ENCODE measurements at places on chromosomes 3 and 15.
A peak's percentile ranks its signal among the peaks of the same experiment; 100 is the strongest.

DNA sequence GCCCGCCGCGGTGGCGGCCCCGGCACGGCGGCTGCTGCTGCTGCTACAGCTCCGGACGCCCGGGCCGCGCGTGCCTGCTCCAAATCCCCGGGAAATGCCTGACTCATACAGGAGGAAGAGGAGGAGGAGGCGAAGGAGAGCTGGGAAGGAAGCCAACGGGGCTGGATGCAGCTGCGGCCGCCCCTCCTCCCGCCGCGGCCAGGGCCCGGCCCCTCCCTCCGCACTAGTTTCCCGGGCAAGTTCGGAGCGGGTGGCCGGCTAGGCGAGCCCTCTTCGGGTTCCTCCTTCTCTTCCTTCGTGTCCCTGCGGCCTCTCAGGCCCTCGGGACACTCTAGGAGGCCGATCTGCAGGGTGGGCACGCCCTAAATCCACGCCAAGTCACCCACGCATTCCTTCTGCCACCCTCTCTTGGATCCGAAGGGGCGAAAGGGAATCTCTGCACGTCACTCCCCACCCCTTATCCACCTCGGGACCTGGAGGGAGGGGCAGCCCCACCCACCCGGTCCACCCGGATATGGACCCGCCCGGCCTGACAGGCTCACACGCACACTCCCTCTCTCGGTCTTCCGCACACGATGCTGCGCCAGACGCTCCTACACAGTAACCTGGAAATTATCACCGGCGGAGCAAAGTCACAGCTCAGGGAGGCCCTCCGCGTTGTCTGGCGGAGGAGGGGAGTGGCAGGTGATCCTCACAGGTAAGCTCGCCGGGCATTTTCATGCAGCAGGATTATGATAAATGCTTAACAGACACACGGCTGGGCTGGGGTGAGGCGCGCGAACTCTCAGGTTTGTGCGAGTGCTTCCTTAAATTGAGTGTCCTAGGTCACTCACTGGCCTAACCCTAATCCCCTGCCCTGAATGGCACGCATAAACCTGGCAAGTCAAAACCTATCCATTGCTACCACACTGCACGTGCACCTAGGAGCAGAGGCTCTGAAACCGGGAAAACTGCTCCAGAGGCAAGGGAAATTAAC, at the start of the genes OSBPL10 and ZNF860:
OSBPL10 (minus strand) TSS at position 57 of the 976 bp plus-strand sequence. CDS start 83 bp downstream, outside the sequence.
ZNF860 (plus strand) TSS at position 545 of the 976 bp plus-strand sequence. CDS start 7,330 bp downstream, outside the sequence.
- no peak for DNase-seq

GRCh38 chr3:184029443-184029842, 2.1 kb upstream of the HTR3D start:
- no peak for DNase-seq

GRCh38 chr3:16290007-16290826, 25.2 kb downstream of the OXNAD1 start:
- peak; percentile 75 for DNase-seq

DNA sequence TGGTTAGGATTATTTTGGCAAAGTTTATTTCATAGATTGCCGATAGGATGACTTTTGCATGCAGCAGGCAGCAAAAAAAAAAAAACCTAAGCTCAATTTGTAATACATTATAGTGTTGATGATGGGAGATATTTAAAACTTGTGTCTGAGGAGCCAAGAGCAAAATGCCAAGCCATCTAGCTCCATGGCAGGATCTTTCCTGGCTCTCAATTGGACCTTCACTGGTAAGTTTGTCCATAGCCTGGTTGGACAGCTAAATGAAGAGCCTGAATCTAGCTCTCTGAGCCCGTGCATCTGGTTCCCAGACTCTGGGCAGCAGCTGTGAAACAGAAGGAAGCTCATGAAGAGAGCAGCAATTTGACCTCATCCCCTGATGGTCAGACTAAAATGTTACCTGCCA, 17.5 kb downstream of the STAC start:
- no peak for DNase-seq

DNA sequence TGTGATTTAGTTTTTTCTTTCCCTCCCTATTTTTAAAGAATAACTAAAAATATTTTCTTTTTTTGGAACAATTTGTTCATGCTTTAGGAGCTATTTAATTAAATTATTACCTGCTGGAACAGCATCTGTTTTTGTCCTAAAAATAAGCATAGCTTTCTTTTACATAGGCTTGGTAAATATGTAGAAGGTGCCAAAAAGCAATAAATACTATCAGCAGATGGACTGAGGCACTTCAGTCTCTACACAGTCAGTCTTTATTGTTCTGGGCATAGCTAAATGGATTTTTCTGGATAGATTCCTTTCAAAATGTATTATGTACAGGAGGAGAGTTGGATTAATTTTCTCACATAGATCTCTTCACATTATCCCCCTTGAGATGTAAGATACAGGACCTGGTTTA, 223.5 kb downstream of the NAALADL2 start:
- DNase-seq = no peak

DNA sequence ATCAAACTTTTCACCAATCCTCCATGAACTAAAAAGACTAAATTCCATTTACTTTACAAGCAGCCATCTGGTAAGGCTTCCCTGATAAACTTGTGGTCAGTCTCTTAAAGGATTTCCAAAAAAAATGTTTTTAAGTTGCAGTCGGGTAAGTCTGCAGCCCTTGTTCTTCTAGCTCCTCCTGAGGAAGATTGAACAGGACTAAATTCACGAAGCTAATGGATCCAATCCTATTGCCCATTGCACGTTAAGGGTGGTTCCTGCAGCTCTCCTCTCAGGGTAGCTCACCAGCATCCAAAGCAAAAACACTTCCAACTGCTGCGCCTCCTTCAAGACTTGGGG, 2.8 kb downstream of the HES1 start:
- DNase-seq = no peak

DNA sequence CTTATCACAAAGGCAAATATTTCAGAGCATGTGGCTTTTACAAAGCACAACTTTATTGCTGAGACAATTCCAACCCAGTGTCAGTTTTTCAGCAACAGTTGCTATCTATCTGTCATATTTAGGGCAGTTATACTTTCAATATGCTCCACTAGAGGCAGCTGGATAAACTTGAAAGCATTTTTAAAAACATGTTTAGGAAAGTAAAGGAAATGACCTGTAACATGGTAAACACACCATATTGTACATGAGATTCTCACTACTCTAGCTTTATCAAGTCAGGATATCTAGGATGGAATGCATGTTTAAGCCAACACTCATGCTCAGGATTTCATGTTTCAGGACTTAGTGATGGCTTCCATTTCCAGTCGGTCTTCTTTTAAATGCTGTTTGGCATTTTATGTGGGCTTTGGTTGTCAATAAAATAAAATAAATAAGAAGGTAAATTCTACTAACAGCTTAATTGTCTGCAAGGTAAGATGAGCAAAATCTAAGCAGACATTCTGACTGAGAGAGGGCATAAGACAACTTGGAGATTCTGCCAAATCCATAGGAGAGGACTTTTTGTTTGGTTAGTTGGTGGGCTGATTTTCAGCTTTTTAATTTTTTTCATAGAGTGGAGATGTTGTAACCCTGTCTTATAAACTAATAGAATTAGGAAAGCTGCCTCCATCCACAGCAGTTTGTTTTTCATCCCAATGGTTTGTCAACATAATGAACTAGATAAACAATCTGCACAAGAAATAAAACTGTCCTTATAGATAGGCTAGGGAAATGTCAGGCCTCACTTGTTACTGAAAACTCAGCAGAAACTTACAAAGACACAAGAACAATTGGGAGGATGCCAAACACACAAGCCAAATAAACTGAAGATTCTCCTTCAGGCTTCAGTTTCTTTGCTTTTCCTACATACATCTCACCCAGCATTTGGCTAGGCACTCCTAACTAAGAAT, 63.4 kb upstream of the CPB1 start:
- DNase-seq = no peak

- DNase-seq = no peak
Observed at GRCh38 chr3:182917134-182917533, 63.2 kb downstream of the DCUN1D1 start.

GRCh38 chr3:140432229-140432669, 245.6 kb upstream of the TRIM42 start:
- no peak for DNase-seq

- peak; percentile 18 for DNase-seq
Observed at GRCh38 chr3:140972833-140973232, 31.2 kb downstream of the SLC25A36 start.

DNA sequence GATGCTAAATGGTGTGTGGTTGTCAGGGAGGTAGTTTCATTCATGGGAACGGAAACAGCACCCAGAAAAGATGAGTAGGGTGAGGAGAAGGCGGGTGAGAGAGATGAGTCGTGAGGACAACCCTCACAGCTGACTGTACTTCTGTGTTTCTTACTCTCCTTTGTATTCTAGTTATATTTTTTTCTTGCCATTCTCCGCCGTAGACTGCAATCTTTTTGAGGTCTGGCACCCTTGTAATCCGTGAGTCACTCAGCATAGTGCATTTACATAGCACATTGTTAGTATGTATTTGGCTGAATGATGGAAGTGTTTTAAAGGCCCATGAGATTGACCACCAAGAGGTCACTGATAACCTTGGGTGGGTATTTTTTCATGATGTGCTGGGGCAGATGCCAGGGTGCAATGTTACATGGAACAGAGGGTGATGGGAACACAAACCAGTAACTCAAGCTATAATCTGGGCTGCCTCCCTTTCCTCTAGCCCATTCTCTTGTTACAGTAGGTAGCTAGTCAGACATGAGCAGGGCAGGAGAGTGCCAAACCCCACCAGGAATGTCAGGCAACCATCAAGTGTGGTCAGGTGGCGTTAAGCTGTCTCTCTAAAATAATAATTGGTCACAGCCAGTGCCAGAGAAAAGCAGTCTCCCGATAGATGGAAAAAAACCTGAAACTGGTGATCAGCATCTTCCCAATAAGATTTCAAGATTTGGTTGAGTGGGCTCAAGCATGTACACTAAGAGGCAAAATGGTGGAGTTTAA, 18.8 kb upstream of the DGKG start:
- DNase-seq = no peak

DNA sequence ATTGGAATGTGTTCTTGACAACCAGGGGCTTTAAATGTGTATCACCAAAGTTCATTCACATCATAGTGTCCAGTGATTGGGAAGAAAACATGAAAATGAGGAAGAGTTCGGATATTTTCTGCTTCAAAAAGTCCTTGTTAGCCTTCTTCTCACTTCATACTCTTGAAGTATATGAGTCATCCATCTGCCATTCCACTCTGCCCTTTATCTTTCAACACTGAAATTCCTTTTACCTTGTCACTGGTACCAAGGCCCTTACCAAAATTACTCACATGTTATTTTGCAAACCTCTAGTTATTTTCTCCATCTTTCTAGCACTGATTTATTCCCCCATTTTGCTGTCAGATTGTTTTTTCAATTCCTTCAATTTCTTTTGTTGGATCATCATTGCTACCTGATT, 32.5 kb downstream of the OR5H15 start:
- no peak for DNase-seq

GRCh38 chr3:131553495-131554247, 50.9 kb upstream of the MRPL3 start:
- no peak for DNase-seq

DNA sequence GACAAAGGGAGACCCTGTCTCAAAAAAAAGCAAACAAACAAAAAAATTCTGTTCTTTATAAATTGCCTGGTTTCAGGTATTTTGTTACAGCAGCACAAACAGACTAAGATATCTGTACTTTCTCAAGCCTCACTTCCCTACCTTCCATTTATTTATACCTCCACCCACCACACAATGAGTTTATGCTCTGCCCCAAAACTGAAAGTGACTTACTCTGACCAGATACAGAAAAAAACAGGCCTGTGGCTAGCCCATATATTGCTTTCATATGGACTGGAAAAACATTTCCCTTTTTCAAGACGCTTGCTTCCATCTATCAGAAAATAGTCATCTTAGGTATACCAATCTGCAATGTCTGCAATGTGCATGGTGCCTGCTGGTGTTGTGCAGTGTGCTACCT, 8.7 kb upstream of the GPD1L start:
- DNase-seq = no peak

- DNase-seq = no peak
Observed at GRCh38 chr3:113161661-113162060, 49.7 kb upstream of the BOC start.

- DNase-seq = no peak
Observed at GRCh38 chr3:128402319-128402718, 64.4 kb downstream of the DNAJB8 start.

DNA sequence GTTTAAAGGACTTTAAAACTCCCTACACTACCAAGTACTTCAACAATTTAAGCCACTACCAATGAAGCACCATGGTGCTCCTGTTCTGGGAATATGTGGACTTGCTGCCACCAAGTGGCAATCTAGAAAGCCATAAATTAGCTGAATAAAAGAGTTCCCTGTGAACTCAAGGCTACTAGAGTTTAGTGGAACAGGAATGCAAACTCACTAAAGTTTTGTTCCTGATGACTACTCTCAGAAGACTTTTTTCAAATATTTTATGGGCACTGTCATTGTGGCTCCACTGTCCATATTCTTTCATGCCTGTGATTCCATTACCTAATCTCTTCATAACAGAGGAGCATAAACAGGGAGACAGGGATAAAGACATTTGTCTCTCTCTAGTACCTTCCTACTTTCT, 63.9 kb downstream of the TMCC1 start:
- peak; percentile 52 for DNase-seq

DNA sequence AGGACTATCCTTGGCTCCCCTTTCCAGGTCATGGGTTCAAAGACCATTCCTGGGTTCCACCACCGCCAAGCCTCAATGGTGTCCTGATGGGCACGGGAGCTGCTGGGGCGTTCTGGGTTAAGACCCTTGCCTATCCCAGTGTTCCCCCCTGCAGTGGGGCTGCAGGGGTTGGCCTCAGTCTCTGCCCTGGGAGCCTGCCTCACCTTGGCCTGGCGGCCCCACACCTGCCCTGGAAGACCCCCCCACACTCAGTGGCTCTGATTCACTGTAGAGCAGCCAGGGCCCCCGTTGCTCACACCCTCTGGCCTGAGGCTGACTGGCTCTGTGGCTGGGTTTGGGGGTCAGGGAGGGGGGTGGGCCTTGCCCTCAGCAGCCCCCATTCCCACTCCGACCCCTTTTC, 22.0 kb downstream of the C15orf39 start:
- DNase-seq = no peak

DNA sequence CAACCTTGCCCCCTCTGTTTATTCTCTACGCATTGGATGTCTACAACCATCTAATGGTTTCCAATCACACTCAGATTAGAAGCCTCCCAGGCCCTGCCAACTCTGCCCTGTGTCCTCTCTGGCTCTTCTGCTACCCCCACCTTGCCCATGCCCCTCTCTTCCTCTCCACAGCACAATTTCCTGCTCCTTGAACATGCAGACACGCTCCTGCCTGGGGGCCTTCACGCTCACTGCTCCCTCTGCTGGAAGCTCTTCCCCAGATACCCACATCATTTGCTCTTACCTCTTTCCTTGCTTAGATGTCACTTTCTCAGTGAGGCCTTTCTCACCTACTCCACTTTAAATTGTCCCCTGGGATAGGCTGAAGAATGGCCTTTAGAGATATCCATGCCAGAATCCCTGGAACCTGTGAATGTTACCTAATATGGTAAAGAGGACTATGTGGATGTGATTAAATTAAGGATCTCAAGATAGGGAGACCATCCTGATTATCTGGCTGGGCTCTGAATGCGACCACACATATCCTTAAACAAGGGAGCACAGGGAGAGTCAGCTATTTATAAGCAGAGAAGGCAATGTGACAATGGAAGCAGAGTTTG, 9.9 kb downstream of the KY start:
- DNase-seq = peak; percentile 4

- no peak for DNase-seq
Observed at GRCh38 chr3:96931119-96931862, 116.9 kb downstream of the EPHA6 start.
